ENCODE measurements at places on chromosomes 7 and 10. TPM values are rescaled to one million over a fixed set of nuclear protein-coding genes. Genes with fewer than 3 reads are reported as not detected.

The MACC1 gene
- 0.09 TPM for total RNA-seq

The ANKRD22 gene
- total RNA-seq = 0.37 TPM

- peak; percentile 34 for DNase-seq
- H3K4me1 ChIP-seq = peaks cover 6% of the 10 kb centered on the region
- H3K27me3 ChIP-seq = no peaks in the 10 kb centered on the region
Observed at GRCh38 chr7:3955751-3956696, 655.0 kb downstream of the SDK1 start.

- H3K27ac ChIP-seq = no peak overlapping the region
- H3K36me3 ChIP-seq = no peaks in the 10 kb centered on the region
- no peaks in the 10 kb centered on the region for H3K27me3 ChIP-seq
- H3K4me1 ChIP-seq = peaks cover 22% of the 10 kb centered on the region
- no peak overlapping the region for H3K4me3 ChIP-seq
Observed at GRCh38 chr7:151003572-151003971, 12.8 kb downstream of the NOS3 start.

GRCh38 chr7:102140952-102141370 lies 145.7 kb upstream of the SH2B2 start:
- H3K36me3 ChIP-seq = peaks cover 3% of the 10 kb centered on the region
- peaks cover 8% of the 10 kb centered on the region for H3K4me1 ChIP-seq
- peak; percentile 17 for DNase-seq
- no peaks in the 10 kb centered on the region for H3K27me3 ChIP-seq
- H3K4me3 ChIP-seq = no peak overlapping the region
- H3K27ac ChIP-seq = peak overlapping the region; percentile 21

DNA sequence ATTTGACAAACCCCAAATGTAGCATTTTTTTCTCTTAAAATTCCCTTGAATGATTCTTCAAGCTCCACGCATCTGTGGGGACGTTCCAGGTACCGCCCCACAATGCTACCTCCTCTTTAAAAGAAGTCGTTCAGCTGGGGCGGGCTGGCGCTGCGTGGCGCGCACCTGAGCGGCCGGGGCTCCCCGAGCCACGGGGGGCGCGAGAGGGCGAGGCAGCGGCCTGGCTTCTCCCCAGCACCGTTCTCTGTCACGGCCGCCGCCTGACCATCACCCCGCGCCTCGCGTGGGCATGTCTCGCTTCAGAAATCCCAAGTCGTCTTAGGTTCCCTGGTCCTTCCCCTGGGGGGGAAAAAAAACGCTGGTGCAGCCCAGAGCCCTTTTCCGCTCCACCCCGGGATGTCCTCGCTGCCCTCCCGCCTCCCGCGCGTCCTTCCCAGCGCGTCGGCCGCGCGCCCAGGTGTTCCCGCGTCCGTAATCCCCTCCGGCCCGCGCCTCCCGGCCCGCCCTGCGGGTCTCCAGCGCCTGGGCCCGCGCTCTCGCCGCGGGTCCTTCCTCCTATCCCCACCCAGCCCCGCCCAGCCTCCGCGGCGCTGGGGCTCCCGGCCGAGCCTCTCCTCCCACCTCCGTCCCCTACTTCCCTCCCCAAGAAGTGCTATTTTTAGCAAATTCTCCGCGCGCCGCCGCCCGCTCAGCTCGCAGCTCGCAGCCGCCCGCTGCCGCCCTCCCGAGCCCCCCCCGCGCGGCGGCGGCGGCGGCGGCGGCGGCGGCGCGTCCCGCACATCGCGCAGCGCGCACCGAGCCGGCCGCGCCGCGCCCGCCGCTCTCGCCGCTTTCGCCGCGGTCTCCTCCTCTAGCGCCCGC lies 58.7 kb upstream of the PRPS1L1 start:
- H3K27me3 ChIP-seq = peaks cover 36% of the 10 kb centered on the region
- H3K27ac ChIP-seq = no peak overlapping the region
- peak overlapping the region; percentile 52 for H3K4me3 ChIP-seq
- DNase-seq = peak; percentile 16

- no peak for DNase-seq
- H3K4me1 ChIP-seq = peaks cover 2% of the 10 kb centered on the region
- H3K27ac ChIP-seq = no peak overlapping the region
Observed at GRCh38 chr10:131946321-131946751, 35.4 kb downstream of the BNIP3 start.

DNA sequence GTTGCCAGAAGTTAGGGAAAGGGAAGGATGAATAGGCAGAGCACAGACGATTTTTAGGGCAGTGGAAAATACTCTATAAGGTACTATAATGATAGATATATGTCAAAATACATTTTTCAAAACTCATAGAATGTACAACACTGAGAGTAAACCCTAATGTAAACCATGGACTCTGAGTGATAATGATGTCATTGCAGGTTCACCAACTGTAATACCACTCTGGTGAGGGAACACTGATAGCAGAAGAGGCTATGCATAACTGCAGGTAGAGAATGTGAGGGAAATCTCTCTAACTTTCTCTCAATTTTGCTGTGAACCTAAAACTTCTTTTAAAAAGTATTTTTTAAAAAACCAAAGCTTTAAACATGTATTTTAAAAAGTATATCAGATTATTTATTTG lies 22.1 kb downstream of the POT1 start:
- H3K36me3 ChIP-seq = peaks cover 40% of the 10 kb centered on the region
- H3K27ac ChIP-seq = no peak overlapping the region
- H3K4me1 ChIP-seq = peaks cover 2% of the 10 kb centered on the region
- no peak overlapping the region for H3K4me3 ChIP-seq
- DNase-seq = no peak

DNA sequence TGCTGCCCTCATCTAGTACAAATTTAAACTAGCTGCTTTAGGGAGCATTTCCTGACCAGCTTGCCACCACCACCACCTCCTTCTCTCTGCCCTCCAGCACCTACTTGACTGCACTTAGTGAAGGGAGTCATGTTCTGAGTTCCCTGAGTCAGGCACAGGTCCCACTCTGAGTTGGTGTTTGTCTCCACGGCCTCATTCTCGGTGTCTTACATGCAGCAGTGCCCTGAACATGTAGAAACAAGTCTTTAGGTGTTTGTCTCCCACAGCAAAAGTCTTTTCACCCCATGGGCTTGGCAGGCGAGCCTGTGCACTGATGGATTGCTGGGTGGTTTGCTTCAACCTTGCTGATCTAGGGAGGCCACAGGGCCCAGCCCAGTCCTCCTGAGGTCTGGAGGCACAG lies 16.9 kb downstream of the TSPAN14 start:
- peak overlapping the region; percentile 91 for H3K27ac ChIP-seq
- peaks cover 97% of the 10 kb centered on the region for H3K4me1 ChIP-seq
- H3K36me3 ChIP-seq = peaks cover 33% of the 10 kb centered on the region
- peak; percentile 69 for DNase-seq

DNA sequence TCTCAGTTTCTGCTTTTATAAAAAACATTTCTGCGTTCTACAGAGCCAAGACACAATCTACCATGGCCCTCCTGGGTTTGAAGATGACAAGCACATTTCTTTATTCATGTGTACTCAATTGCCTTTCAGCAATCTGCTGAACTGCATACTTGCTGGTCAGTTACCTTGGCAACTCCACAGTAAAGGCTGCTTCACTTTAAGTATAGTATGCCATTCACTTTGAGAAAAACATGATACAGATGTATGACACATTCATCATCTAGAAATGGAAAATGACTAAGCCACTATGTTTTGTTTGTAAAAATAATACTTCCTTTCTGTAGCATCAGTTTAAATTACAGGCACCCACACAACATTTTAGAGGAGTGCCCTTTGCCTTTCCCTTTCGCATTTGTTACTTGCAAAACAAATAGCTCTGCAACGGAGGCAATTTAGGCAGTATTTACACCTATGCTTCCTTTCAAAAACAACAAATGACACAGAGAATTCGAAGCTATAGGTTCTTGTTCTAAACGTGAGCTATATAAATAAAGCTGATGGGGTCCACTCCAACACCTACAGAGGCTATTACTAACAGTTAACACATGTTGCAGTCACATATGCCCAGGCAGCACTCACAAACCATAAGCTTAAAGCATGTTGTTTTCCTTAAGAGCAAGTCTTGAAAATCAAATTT lies 23.5 kb downstream of the SGCE start:
- no peak overlapping the region for H3K27ac ChIP-seq
- peaks cover 7% of the 10 kb centered on the region for H3K4me1 ChIP-seq
- H3K36me3 ChIP-seq = no peaks in the 10 kb centered on the region
- peak; percentile 15 for DNase-seq
- no peak overlapping the region for H3K4me3 ChIP-seq

DNA sequence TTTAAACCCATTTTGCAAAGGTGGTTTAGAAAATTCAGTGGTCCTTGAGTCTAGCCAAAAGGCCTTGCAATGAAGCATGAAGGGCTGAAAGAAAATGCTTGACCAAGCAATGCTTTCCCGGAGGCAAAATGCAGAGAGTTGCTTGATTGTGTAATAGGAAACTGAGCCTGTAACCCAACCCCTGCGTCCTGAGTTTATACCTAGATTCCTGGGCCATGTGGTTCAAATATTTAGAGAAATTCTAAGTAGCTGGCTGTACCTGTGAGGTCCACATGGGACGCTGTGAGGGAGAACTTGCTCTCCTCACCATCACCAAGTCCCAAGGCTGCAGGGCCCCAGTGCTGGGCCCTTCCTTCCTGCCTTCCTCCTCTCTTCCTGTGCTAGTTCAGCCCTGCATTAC lies 45.7 kb downstream of the CXCL12 start:
- peaks cover 5% of the 10 kb centered on the region for H3K27me3 ChIP-seq
- no peak for DNase-seq
- no peak overlapping the region for H3K27ac ChIP-seq
- H3K4me3 ChIP-seq = no peak overlapping the region
- no peaks in the 10 kb centered on the region for H3K36me3 ChIP-seq

The RAB19 gene
- total RNA-seq = 11.3 TPM

The ENTPD1 gene
- not detected for total RNA-seq

GRCh38 chr7:51351661-51352060 lies 35.1 kb upstream of the COBL start:
- H3K27ac ChIP-seq = no peak overlapping the region
- no peaks in the 10 kb centered on the region for H3K36me3 ChIP-seq
- H3K27me3 ChIP-seq = peaks cover under 1% of the 10 kb centered on the region
- H3K4me1 ChIP-seq = no peaks in the 10 kb centered on the region

DNA sequence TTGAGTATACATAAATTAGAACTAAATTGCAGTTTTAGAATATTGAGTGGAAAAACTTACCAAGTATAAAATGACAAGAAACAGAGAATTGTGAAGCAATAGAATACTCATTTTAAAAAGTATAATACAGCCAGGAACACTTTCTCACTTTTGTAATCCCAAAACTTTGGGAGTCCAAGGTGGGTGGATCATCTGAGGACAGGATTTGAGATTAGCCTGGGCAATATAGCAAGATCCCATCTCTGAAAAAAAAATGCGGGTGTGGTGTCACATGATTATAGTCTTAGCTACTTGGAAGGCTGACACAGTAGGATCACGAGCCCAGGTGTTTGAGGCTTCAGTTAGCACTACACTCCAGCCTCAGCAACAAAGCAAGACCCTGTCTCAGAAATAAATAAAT lies 440.9 kb upstream of the POT1 start:
- H3K27me3 ChIP-seq = no peaks in the 10 kb centered on the region
- H3K4me1 ChIP-seq = no peaks in the 10 kb centered on the region
- H3K27ac ChIP-seq = no peak overlapping the region
- no peak for DNase-seq

- H3K4me3 ChIP-seq = no peak overlapping the region
- H3K36me3 ChIP-seq = peaks cover 12% of the 10 kb centered on the region
- no peak for DNase-seq
- peaks cover 40% of the 10 kb centered on the region for H3K4me1 ChIP-seq
Observed at GRCh38 chr10:74963549-74963948, 137.1 kb downstream of the KAT6B start.

The ASZ1 gene
- total RNA-seq = not detected

The MYL7 gene
- not detected for total RNA-seq

The PRR15 gene
- not detected for total RNA-seq

DNA sequence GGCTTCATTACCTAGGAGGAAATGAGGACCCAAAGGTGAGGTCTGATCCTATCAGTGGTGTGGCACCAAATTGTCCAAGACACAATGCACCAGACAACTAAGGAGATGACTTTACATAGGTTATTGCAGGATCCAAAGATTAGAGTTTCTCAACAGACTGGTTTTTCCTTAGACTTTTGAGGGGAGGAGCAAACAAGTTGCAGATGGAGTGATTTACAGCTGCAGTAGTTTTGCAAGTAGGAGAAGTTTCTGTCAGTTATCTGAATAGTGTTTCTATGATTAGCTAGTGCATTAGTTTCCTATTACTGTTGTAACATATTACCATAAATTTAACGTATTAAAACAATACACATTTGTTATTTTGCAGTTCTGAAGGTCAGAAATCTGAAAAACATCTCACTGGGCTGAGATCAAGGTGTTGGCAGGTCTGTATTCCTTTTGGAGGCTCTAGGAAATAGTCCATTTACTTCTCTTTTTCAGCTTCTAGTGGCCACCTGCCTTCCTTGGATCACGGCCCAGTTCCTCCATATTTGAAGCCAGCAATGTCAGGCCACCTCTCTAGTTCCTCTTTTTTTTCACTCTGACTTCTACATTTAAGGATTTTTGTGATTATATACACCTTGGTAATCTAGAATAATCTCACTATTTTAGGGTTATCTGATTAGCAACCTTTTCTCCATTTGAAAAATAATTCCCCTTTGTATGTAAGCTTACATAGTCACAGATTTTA lies 994.9 kb downstream of the REEP3 start:
- H3K4me1 ChIP-seq = no peaks in the 10 kb centered on the region
- no peaks in the 10 kb centered on the region for H3K27me3 ChIP-seq
- no peak for DNase-seq
- no peak overlapping the region for H3K27ac ChIP-seq
- no peaks in the 10 kb centered on the region for H3K36me3 ChIP-seq
- H3K4me3 ChIP-seq = no peak overlapping the region

The FAM25G gene
- not detected for total RNA-seq

The FOXI2 gene
- total RNA-seq = not detected

- no peaks in the 10 kb centered on the region for H3K36me3 ChIP-seq
- peaks cover 19% of the 10 kb centered on the region for H3K4me1 ChIP-seq
- no peak for DNase-seq
- H3K4me3 ChIP-seq = no peak overlapping the region
- H3K27ac ChIP-seq = no peak overlapping the region
Observed at GRCh38 chr10:31140716-31141115, 109.1 kb upstream of the ZNF438 start.

DNA sequence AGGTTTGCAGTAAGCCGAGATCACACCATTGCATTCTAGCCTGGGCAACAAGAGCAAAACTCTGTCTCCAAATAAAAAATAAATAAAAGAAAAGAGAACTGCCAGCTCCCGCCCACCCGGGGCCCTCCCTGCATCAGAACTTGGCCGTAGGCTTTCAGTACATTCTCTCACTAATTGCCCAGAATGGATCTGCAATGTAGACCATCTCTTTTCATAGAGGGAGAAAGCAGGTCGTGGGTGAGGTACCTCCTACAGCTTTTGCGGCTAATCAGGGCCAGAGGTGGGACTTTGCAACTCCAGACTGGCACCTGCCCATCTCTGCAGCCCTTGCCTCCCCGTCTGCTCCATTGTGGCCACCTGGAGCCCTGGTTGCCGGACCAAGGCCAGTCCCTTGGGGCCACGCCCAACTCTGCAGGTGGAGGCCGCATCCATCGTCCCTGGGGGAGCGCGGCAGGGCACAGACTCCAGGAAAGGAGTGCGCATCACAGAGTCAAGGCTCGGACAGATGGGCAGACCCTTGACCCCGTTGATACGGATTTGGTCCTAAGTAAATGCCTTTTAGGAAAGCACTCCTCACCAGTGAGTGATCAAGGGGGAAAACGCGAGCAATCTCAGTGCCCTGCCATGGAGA lies 179.1 kb upstream of the SH2B2 start:
- no peaks in the 10 kb centered on the region for H3K27me3 ChIP-seq
- peaks cover 18% of the 10 kb centered on the region for H3K36me3 ChIP-seq
- no peaks in the 10 kb centered on the region for H3K4me1 ChIP-seq
- H3K4me3 ChIP-seq = no peak overlapping the region
- H3K27ac ChIP-seq = no peak overlapping the region

All from activated CD4-positive, alpha-beta T cell treated with anti-CD3 and anti-CD28 coated beads for 36 hours (primary cell).